ENCODE measurements at places on chromosomes 7 and 10.

GRCh38 chr10:5500910-5501309 is 1.5 kb upstream of the CALML5 start:
- DNase-seq = no peak

DNA sequence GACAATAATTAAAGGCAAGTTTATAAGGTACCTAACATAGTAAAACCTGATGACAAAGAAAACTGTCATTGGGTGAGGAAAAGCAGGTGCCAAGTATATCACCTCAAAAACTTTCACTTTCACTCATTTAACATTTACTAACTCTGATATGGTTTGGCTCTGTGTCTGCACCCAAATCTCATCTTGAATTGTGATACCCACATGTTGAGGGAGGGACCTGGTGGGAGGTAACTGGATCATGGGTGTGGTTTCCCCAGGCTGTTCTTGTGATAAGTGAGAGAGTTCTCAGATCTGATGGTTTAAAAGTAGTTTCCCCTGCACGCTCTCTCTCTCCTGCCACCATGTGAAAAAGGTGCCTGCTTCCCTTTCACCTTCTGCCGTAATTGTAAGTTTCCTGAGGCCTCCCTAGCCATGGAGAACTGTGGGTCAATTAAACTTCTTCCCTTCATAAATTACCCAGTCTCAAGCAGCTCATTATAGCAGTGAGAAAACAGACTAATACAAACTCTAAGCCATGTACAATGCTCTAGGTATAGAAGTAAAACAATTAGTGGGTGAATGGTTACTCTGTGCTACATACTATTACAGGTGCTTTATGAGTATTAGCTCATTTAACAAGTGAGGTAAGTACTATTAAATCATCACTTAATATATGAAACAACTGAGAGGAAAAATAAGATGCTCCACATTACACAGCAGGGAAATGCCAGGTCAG is 199.0 kb downstream of the CHCHD3 start:
- DNase-seq = no peak

GRCh38 chr10:124737221-124737620 is 7.0 kb downstream of the FAM53B start:
- no peak for DNase-seq

GRCh38 chr7:28761505-28761904 is 196.6 kb downstream of the TRIL start:
- DNase-seq = no peak

DNA sequence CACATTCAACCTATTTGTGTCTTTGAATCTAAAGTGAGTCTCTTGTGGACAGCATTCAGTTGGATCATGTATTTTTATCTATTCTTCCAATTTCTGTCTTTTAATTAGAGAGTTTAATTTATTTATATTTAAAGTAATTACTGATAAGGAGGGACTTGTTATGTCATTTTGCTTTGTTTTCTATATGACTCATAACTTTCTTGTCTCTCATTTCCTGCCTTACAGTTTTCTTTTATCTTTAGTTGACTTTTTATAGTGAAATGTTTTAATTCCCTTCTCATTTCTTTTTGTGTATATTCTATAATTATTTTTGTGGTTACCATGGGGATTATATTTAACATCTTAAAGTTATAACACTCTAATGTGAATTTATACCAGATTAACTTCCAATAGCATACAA is 7.3 kb upstream of the ZNF518A start:
- DNase-seq = no peak

GRCh38 chr7:2172311-2173188 is 60.2 kb downstream of the MAD1L1 start:
- DNase-seq = no peak

- DNase-seq = no peak
Observed at GRCh38 chr10:55063811-55064210, 262.8 kb upstream of the PCDH15 start.

GRCh38 chr7:46586406-46586805 is 665.3 kb upstream of the IGFBP3 start:
- no peak for DNase-seq

DNA sequence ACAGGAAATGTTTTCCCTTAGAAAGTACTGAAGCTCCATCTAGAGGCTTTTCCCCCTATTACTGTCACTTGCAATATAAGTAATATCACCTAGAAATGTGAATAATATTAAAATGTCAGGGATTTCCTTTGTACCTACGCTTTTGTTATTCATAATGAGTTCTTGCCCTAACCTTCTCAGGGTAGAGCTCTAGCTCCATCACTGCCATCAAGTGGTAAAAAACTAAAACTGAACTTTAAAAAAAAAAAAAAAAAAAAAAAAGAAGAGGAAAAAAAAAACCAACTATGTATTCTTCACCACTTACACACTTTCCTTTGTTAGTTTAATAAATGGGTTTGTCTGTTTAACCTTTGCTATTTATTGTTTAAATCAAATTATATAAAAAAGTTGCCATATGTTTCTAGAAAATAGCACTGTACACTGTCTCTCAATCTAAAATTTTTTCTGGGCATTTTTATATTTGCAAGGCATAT is 49.9 kb downstream of the DNAJC1 start:
- DNase-seq = peak; percentile 46

GRCh38 chr10:16724509-16724908 is 92.7 kb downstream of the RSU1 start:
- DNase-seq = no peak

DNA sequence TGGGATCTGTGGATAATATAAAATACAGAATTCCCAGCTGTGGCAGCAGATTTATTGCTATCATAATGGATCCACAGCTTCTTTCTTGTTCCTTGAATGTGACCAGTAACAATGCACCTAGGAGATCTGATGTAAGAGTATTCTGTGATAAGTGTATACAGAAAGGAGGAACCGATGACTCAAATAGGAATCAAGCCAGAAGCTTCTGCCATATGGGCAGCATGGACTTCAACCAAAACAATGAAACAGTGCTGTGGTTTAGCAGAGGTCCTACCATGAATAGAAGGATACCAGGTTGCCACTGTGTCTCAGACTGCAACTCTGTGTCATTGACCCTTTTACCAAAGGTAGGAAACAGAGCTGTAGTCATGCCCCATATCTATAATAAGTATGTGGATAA is 81.8 kb downstream of the PTPRZ1 start:
- DNase-seq = peak; percentile 83

DNA sequence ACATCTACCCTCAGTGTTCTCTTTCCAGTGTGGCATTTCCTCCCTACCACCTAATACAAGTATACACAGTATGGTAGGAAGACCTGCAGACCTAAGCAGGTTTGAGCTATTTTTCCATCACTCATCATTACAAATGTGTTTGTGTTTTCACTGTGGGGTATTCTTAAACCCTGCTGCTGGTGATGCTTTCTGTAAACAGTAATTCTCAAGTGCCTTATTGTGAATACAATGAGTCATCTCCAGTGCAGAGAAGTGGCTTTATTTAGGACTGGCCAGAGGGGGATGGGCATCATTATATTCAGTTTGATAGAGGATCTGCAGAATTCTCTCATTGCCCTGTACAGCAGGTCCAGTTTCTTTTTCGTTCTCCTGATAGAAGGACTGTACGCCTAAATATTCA is 63.7 kb downstream of the GRM8 start:
- no peak for DNase-seq

- DNase-seq = peak; percentile 42
Observed at GRCh38 chr10:32956365-32957197, 1.4 kb downstream of the ITGB1 start.

DNA sequence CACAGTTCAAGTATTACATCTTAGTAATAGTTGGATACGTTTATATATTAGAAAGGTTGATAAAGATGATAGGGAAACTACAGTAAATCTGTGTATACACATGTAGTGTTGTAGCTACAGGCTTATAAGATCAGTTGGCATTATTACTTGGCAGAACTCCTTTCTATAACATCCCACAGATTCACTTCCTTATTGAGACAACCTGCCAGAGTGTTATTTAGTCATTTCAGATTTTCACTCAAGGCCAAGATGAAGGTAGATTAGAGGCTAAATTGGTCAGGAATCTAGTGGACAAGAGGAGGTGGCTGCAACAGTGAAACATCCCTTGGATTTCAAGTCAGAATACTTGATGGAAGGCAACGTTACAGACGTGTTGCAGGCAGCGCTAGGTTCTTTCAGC is 63.0 kb downstream of the PAPSS2 start:
- no peak for DNase-seq

DNA sequence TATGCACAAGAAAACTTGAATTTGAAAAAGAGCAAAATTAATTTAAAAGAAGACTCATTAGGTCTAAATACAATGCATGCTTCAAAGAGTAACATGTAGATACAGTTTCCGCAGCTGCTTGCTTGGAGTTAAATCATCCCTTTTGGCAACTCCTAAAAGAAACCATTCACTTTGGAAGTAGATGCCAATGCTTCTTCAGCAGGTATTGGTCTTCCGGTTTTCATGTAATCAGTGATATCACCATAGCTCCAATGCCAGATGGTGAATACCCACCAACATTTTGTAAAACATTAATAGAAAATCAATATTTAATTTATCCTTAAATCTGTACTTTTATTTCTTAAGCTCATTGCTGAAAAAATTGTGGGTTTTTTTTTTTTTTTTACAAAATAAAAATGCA is 381.1 kb upstream of the PHF14 start:
- no peak for DNase-seq
